IgD-negative memory B cell (primary cell): ENCODE measurements at places on chromosomes 6 and 20. TPM values are rescaled to one million over a fixed set of nuclear protein-coding genes. Genes with fewer than 3 reads are reported as not detected.

CYP21A2 gene
- polyA plus RNA-seq = not detected

CDSN gene
- not detected for polyA plus RNA-seq

C2 gene
- polyA plus RNA-seq = not detected

CALHM5 gene
- polyA plus RNA-seq = not detected

KIFC1 gene
- 0.23 TPM for polyA plus RNA-seq

TINAG gene
- not detected for polyA plus RNA-seq

ZNF391 gene
- 2.1 TPM for polyA plus RNA-seq
